ENCODE measurements at places on chromosomes 7 and 10.

GRCh38 chr7:3312583-3312982, 11.5 kb downstream of the SDK1 start:
- H3K4me3 ChIP-seq = no peak overlapping the region
- H3K36me3 ChIP-seq = no peaks in the 10 kb centered on the region
- H3K4me1 ChIP-seq = no peaks in the 10 kb centered on the region
- no peak overlapping the region for H3K27ac ChIP-seq

- H3K36me3 ChIP-seq = no peaks in the 10 kb centered on the region
- H3K27me3 ChIP-seq = no peaks in the 10 kb centered on the region
- peaks cover 9% of the 10 kb centered on the region for H3K4me1 ChIP-seq
Observed at GRCh38 chr10:5490032-5490431, 9.3 kb downstream of the CALML5 start.

DNA sequence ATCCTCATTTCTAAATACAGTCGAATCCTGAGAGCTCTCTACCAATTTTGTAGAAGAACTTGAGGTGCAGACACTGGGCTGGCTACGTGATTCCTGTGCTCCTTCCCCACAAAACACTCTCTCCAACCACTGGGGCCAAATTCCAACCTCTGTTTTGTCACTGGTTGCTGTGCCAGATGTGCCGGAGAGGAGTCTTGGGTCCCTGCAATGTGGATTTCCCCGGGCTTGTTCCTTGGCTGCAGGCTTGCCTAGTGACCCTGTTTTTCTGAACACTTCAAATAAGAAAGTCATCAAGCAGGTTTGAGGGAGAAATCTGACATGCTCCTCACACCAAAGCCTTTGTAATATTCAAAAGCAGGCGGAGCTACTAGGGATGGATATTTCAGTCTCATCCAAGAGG, 44.4 kb upstream of the AGBL3 start:
- peaks cover 8% of the 10 kb centered on the region for H3K4me1 ChIP-seq
- H3K27me3 ChIP-seq = no peaks in the 10 kb centered on the region
- H3K27ac ChIP-seq = peak overlapping the region; percentile 3
- no peaks in the 10 kb centered on the region for H3K36me3 ChIP-seq

- H3K27me3 ChIP-seq = no peaks in the 10 kb centered on the region
- H3K27ac ChIP-seq = no peak overlapping the region
- H3K4me3 ChIP-seq = no peak overlapping the region
Observed at GRCh38 chr10:113644185-113645120, 19.4 kb downstream of the NRAP start.

DNA sequence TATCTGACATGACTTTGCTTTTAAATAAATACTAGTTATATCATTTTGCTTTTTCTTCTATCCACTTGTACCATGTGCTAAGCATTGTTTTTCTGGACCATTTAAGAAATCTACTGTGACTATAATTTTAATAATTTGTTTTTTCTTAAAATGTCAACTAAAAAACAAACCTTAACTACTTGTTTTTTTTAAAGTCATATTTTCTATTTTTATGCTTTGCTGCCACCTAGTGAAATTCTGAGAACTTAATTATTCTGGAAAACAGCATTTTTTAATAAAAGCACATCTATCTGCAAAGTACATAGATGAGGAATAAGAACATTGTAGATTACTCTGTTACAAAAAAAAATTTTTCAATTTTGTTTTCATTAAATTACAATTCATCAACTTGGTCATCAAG, 47.4 kb downstream of the ORC5 start:
- H3K27ac ChIP-seq = no peak overlapping the region
- H3K27me3 ChIP-seq = no peaks in the 10 kb centered on the region
- H3K4me1 ChIP-seq = no peaks in the 10 kb centered on the region
- no peaks in the 10 kb centered on the region for H3K36me3 ChIP-seq

DNA sequence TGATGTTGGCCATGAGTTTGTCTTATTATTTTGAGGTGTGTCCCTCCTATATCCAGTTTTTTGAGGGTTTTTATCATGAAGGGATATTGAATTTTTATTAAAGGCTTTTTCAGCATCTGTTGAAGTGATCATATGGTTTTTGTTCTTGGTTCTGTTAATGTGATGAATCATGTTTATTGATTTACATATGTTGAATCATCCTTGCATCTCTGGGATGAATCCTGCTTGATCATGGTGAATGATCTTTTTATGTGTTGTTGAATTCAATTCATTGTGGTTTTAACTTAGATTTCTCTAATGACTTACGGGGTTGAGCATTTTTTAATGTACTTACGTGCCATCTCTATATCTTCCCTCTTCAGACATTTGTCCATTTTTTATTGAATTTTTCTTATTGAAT, 22.9 kb downstream of the DLD start:
- H3K27ac ChIP-seq = no peak overlapping the region
- DNase-seq = no peak
- no peaks in the 10 kb centered on the region for H3K27me3 ChIP-seq
- H3K4me1 ChIP-seq = no peaks in the 10 kb centered on the region

GRCh38 chr7:22611758-22612079, 111.7 kb upstream of the STEAP1B start:
- H3K4me3 ChIP-seq = no peak overlapping the region
- H3K4me1 ChIP-seq = no peaks in the 10 kb centered on the region
- H3K27ac ChIP-seq = peak overlapping the region; percentile 9
- H3K36me3 ChIP-seq = no peaks in the 10 kb centered on the region
- no peak for DNase-seq

GRCh38 chr7:21754963-21755362, 190.7 kb downstream of the CDCA7L start:
- peaks cover 5% of the 10 kb centered on the region for H3K4me1 ChIP-seq
- H3K4me3 ChIP-seq = no peak overlapping the region
- no peaks in the 10 kb centered on the region for H3K36me3 ChIP-seq
- H3K27ac ChIP-seq = no peak overlapping the region
- DNase-seq = peak; percentile 23

DNA sequence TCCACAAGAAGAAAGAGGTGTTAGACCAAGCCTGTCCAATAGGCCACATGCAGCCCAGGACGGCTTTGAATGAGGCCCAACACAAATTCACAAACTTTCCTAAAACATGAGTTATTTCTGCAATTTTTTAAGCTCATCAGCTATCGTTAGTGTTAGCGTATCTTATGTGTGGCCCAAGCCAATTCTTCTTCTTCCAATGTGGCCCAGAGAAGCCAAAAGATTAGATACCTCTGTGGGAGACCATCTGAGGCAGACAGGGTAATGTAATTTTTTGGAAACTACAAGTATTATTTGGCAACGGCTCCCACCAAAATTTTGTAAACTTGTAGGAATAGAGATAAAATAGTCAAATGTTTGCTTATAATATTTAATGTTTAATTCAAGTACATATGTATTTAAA, 153.8 kb downstream of the SRPK2 start:
- H3K27me3 ChIP-seq = no peaks in the 10 kb centered on the region
- DNase-seq = no peak
- no peaks in the 10 kb centered on the region for H3K4me1 ChIP-seq
- H3K27ac ChIP-seq = no peak overlapping the region
- no peak overlapping the region for H3K4me3 ChIP-seq
- no peaks in the 10 kb centered on the region for H3K36me3 ChIP-seq

DNA sequence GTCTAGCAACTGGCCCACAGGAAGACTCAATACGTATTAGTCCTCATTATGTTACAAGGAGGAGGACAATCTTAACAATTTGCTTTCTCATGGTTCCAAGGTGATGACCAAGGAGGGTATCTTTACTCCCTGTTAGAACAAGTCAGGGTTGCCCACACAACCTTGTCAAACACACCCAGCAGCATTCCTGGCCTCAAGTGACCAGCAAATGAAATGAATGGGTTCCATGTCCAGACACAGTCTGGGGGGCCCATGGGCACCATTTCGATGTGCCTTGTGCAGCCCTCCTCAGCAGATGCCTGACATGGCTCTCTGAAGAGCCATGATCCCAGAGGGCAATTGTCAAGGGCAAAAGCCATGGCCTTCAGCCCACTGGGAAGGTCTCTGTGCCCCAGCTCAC, 40.8 kb downstream of the ANXA8 start:
- no peaks in the 10 kb centered on the region for H3K36me3 ChIP-seq
- no peaks in the 10 kb centered on the region for H3K4me1 ChIP-seq

- no peaks in the 10 kb centered on the region for H3K27me3 ChIP-seq
- DNase-seq = peak; percentile 52
- H3K36me3 ChIP-seq = no peaks in the 10 kb centered on the region
- no peak overlapping the region for H3K27ac ChIP-seq
- no peak overlapping the region for H3K4me3 ChIP-seq
Observed at GRCh38 chr10:45660876-45661411, 11.6 kb downstream of the ZFAND4 start.

GRCh38 chr7:130276796-130277762, 10.4 kb downstream of the CPA2 start:
- H3K4me3 ChIP-seq = no peak overlapping the region
- peaks cover 12% of the 10 kb centered on the region for H3K4me1 ChIP-seq
- DNase-seq = no peak
- no peaks in the 10 kb centered on the region for H3K36me3 ChIP-seq

- no peak for DNase-seq
- H3K27me3 ChIP-seq = no peaks in the 10 kb centered on the region
- no peaks in the 10 kb centered on the region for H3K36me3 ChIP-seq
- H3K27ac ChIP-seq = no peak overlapping the region
- H3K4me3 ChIP-seq = no peak overlapping the region
Observed at GRCh38 chr7:138834583-138834982, 36.6 kb upstream of the ATP6V0A4 start.

GRCh38 chr7:50208378-50208982, 96.0 kb upstream of the IKZF1 start:
- DNase-seq = no peak
- H3K36me3 ChIP-seq = no peaks in the 10 kb centered on the region
- H3K4me1 ChIP-seq = no peaks in the 10 kb centered on the region
- no peaks in the 10 kb centered on the region for H3K27me3 ChIP-seq
- H3K27ac ChIP-seq = no peak overlapping the region
- no peak overlapping the region for H3K4me3 ChIP-seq

DNA sequence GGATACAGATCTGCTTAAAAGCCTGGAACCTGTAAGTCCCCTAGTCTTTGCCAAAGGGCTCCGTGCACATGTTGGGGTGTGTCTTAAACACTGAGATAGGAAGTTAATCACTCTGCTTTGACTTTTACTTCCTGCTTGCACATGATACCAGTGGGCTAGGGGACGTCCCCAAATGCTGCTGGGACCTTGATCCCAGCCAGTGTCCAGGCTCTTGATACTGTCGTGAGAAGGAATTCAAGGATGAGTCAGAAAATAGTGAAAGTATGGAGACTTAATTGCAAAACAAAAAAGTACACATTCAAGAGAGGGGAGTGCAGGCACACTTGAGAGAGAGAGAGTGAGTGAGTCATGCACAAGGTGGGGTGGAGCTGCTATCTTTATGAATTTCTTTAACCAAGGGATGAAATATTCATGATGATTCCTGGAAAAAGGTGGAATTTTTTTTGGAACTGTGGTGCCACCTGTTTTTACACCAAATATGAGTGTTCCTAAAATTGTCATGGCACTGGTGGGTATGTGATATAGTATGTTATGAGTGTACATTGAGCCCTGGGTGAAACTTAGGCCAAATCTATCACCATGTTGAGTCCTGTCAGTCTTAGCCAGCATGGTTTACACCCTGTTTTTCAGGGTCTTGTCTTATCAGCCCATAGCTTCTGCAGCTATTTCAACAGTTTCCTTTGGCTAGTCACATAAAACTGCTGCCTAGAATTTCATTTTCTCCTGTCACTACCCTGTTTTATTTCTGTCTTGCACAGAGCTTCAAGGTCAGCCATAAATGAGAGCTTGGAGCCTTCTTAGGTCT, 88.3 kb upstream of the CYP26C1 start:
- DNase-seq = no peak
- no peak overlapping the region for H3K4me3 ChIP-seq
- H3K27ac ChIP-seq = no peak overlapping the region
- H3K36me3 ChIP-seq = no peaks in the 10 kb centered on the region
- no peaks in the 10 kb centered on the region for H3K4me1 ChIP-seq
- no peaks in the 10 kb centered on the region for H3K27me3 ChIP-seq

GRCh38 chr10:119613741-119614140, 17.0 kb upstream of the TIAL1 start:
- no peaks in the 10 kb centered on the region for H3K27me3 ChIP-seq
- H3K36me3 ChIP-seq = no peaks in the 10 kb centered on the region
- no peak overlapping the region for H3K4me3 ChIP-seq
- no peaks in the 10 kb centered on the region for H3K4me1 ChIP-seq

DNA sequence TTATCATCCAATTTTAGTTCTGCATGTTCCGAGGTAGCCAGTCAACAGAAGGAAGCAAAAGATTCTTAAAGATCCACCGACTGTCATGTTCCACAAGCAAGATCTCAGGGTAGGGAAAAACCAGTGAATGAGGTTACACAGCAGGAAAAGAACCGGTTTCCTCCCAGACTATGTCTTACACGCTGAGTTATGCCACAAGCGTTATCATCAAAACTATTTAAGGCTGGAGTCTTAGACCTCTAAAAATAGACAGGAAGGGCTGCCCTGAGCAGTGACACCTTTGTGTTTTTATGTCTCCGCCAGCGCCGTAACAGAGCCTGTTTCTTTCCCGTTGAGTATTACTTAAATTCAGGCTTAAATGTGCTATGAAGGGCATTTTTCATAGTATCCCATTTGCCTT, 48.3 kb downstream of the PROSER2 start:
- no peaks in the 10 kb centered on the region for H3K27me3 ChIP-seq
- DNase-seq = no peak
- no peaks in the 10 kb centered on the region for H3K36me3 ChIP-seq
- H3K4me3 ChIP-seq = no peak overlapping the region

- no peaks in the 10 kb centered on the region for H3K36me3 ChIP-seq
- no peaks in the 10 kb centered on the region for H3K4me1 ChIP-seq
- no peak overlapping the region for H3K27ac ChIP-seq
- H3K27me3 ChIP-seq = no peaks in the 10 kb centered on the region
Observed at GRCh38 chr7:79434867-79435266, 18.6 kb downstream of the MAGI2 start.

DNA sequence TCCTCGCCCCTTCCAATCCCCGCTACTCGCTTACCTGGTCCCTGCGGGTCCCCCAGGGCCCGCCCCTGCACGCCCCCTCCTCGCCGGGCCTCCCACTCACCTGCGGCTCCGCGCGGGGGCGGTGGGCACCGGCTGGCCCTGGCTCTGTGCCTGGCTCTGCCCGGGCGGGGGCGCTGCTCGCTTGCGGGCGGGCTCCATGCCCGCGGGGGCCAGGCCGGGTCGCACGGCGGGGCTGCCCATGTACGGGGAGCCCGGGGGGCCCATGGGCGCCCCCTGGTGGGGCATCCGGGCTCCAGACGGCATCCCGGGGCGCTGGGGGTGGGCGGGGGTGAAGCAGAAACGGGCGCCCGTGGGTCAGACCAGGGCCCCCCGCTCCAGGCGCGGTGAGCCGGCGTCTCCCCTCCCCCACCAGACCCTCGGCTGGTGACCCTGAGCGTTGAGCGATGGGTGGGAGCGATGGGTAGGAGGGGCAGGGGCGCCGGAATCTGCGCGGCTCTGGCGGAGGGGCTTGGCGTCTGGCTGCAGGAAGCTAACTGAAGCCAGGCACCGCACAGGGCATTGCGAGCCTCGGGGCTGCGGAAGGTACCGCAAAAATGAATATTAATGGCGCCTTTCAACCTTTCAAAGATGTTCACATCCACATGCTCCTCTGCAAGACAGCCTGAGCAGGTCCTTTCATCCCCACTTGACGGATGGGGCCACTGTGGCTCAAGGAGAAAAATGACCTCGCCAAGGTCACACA, 3.0 kb downstream of the SMARCD3 start:
- no peak for DNase-seq
- H3K4me3 ChIP-seq = no peak overlapping the region
- H3K4me1 ChIP-seq = peaks cover 21% of the 10 kb centered on the region
- no peaks in the 10 kb centered on the region for H3K36me3 ChIP-seq
- no peak overlapping the region for H3K27ac ChIP-seq
